WTC11 (cell line): ENCODE measurements at places on chromosomes 4 and X. TPM values are rescaled to one million over a fixed set of nuclear protein-coding genes. Genes with fewer than 3 reads are reported as not detected.

The GLUD2 gene
- total RNA-seq, result 0.57 to 1.4 TPM (median 1.2 TPM) in 3 replicates

DNA sequence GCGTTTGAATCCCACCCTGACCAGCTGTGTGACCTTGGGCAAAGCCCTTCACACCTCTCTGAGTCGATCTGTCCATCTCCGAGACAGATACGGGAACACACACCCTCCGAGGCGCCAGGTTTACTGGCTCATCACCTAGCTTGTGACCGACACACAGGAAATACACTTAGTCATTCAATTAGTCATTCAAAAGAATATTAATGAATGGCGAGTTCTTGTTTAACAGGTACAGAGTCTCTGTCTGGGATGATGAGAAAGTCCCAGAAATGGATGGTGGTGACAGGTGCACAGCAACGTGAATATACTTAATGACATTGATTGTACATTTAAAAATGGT lies 80.6 kb downstream of the PPP2R2C start:
- no peaks in the 10 kb centered on the region for H3K4me1 ChIP-seq
- no peak overlapping the region for H3K27ac ChIP-seq
- no peak for DNase-seq
- no peak overlapping the region for H3K4me3 ChIP-seq
- no peaks in the 10 kb centered on the region for H3K36me3 ChIP-seq
- H3K27me3 ChIP-seq, result no peaks in the 10 kb centered on the region

- no peak for DNase-seq
- 0 out of 2 replicates have a peak, but pooled peaks cover under 1% of the 10 kb centered on the region for H3K36me3 ChIP-seq
- H3K27ac ChIP-seq, result no peak overlapping the region
- peaks cover 8% of the 10 kb centered on the region for H3K4me1 ChIP-seq
- no peaks in the 10 kb centered on the region for H3K27me3 ChIP-seq
These were observed 82.0 kb downstream of the USP46 start for GRCh38 chr4:52576961-52577623.

The FOXP3 gene
- 0.39 to 0.42 TPM (median 0.39 TPM) in 3 replicates for total RNA-seq

- no peak overlapping the region for H3K4me3 ChIP-seq
- no peaks in the 10 kb centered on the region for H3K4me1 ChIP-seq
- H3K36me3 ChIP-seq, result no peaks in the 10 kb centered on the region
- H3K27ac ChIP-seq, result no peak overlapping the region
These were observed 480.0 kb downstream of the NLGN4X start for GRCh38 chrX:5748586-5749150.

The HAND2 gene
- 0.09 to 0.13 TPM in 2 of 3 replicates, not detected in the other for total RNA-seq
